ENCODE measurements at places on chromosomes 16 and 17.

DNA sequence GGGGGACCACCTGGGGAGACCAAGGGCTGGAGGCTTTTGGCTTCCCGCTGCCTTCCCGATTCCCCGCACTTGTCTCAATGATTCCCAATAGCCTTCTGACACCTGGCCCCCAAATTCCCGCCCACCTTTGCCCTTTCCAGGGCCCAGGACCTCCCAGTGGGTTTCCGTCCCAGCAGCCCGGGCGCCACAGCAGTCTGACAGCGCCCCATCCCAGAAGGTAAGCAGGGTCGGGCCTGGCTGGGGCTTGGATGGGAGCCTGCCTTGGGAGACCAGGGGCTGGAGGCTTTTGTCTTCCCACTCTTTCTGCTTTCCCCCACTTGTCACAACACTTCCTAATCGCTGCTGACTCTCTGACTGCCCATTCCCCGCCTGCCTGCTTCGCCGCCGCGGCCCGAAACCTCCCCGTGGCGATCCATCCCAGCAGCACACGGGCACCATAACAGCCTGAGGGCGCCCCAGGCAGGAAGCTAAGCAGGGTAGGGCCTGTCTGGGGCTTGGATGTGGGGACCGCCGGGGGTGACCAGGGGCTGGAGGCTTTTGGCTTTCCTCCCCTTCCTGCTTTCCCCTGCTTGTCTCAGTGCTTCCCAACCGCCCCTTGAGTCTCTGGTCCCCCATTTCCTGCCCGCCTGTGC, 2289.3 kb downstream of the TP53TG3F start:
- no peak for DNase-seq

GRCh38 chr17:43465049-43465448, 18.7 kb upstream of the DHX8 start:
- no peak for DNase-seq

GRCh38 chr17:13539421-13539820, 62.3 kb downstream of the HS3ST3A1 start:
- no peak for DNase-seq

DNA sequence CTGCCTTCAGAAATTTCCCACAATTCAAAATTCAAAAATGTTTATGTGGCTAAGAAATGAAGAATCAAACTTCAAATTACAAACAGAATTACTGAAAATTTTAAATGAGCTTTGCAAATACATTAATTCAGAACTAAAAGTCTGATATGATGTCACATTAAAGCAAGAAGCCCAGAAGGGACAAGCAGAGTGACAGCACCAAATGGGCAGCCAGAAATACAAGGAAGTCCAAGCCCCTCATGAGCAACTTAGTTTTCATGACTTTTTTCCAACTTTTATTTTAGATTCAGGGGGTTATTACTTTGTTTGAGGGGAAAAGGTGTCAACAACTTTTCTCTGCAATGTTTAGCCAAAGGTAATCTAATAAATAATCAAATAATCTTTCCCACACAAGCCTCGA, 21.5 kb downstream of the UBE2G1 start:
- no peak for DNase-seq

- no peak for DNase-seq
Observed at GRCh38 chr17:76930107-76930506, 61.9 kb downstream of the MGAT5B start.

DNA sequence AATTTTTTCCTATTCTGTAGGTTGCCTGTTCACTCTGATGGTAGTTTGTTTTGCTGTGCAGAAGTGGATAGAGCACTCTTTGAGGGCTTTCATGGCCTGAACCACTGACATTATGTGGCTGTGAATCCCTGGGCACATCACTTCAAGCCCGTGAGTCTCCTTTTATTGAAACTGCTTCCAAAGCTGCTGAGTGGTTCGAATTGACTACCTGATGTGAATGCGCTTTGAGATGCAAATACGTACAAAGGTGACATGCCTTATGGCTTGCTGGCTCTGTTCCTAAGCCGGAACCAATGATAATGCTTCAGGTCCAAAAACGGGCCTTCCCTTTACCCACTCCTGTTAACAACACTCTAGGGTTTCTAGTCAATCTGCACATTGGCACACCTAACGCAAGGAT, 34.3 kb downstream of the ASPA start:
- no peak for DNase-seq

- no peak for DNase-seq
Observed at GRCh38 chr17:73953206-73954033, 250.1 kb upstream of the RPL38 start.

- DNase-seq = no peak
Observed at GRCh38 chr17:34420254-34420766, 57.3 kb upstream of the CCL1 start.

- no peak for DNase-seq
Observed at GRCh38 chr17:43958748-43959352, 5.1 kb upstream of the PYY start.

GRCh38 chr17:8968503-8968902, 3.0 kb upstream of the PIK3R5 start:
- no peak for DNase-seq

DNA sequence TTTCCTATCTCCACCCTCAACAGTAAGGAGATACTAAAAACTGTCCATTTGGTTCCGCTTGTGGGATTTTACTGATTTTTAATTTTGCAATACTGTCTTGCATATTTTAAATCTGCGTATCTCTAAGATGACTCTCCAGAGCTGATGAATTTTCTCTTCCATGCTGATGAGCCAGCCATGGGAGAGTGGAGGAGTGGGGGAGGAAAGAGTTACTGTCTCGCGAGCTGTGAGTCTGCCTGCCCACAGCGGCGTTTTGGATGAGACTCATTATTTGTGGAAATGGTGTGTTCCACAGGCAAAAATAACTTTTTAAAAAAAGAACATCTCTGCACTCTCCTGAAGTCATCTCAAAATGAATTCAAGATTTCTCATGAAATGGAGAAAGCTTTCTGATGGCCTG, 34.6 kb upstream of the MYOCD start:
- no peak for DNase-seq

DNA sequence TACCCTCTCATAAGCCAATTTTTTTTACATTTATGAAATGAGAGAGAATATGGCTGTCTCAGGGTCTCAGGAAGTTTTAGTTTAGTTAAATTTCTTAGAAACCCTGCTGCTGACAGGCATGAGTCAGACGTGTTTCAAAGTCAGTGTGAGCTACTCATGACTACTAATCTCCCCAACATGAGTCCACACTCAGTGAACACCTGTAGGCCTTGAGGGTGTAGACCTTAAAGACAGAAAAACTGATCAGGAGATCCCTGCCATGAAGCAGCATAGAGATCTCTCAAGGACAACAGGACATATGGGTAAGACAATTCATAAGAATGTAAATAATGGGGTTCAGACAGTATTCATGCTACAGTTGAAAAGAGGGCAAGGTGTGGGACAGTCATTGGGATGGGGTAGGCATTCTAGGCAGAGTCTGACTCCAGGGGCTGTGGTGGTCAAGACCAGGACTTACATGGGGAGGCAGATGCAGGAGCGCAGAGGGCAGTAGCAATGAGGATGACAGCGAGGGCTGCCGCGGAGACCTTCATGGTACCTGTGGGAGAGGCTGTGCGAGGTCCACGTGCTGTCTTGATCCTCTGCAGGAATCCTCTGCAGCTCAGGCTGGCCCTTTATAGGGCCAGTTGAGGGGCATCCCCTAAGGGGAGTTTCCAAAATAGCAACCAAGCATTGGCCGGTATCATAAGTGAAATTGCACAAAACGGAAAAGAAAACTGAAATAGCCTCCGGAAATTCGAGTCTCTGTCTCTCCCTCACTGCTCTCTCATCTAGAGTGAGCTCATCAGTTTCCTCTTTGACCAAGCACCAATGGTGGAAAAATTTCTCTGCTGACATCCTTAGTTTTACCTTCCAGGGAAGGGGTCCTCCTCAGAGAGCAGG, at the start of gene CCL5:
Gene CCL5 (minus strand): TSS at position 588 of the 882 bp plus-strand sequence.
- DNase-seq = no peak

GRCh38 chr17:75759457-75759856, 5.5 kb downstream of the GALK1 start:
- no peak for DNase-seq

- DNase-seq = no peak
Observed at GRCh38 chr17:35568561-35568960, 7.9 kb upstream of the SLFN14 start.

GRCh38 chr16:65675161-65675560, 553.3 kb upstream of the CDH11 start:
- DNase-seq = no peak

GRCh38 chr16:67241008-67241900, 6.0 kb downstream of the FHOD1 start:
- DNase-seq = no peak

GRCh38 chr17:38339891-38340290, 3.9 kb downstream of the GPR179 start:
- no peak for DNase-seq

GRCh38 chr17:70288540-70289290, 119.4 kb downstream of the KCNJ2 start:
- no peak for DNase-seq

- no peak for DNase-seq
Observed at GRCh38 chr17:1058423-1059130, 61.6 kb downstream of the TIMM22 start.

- DNase-seq = no peak
Observed at GRCh38 chr16:88298181-88298832, 84.5 kb upstream of the ZNF469 start.

DNA sequence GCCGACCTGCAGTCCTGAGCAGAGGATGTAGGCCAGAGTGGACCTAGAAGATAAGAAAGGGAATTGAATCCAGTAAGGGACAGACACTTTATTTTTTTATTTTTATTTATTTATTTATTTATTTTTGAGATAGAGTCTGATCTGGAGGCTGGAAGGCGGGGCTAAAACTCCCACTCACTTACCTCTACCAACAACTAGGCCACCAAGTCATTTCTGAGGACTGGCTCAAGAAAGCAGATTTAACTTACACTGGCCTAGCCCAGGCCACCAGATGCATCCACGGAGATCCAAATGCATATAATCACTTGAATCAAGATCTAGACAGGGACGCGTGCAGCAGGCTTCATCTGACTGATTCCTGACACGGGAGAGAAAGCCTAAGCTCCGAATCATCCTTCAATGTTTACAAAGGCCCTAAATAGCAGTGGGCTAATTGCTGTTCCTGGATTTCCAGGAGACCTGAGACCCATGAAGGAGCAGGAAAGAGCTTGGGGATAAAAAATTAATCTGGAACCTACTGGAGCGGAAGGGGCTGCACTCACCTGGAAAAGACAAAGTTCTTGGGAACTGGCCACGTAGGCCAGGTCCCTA, 1.1 kb upstream of the ALOX12 start:
- DNase-seq = no peak

GRCh38 chr16:12900599-12901203, 697 bp upstream of the SHISA9 start:
- no peak for DNase-seq

- DNase-seq = no peak
Observed at GRCh38 chr17:40347319-40348135, 17.0 kb downstream of the GJD3 start.

DNA sequence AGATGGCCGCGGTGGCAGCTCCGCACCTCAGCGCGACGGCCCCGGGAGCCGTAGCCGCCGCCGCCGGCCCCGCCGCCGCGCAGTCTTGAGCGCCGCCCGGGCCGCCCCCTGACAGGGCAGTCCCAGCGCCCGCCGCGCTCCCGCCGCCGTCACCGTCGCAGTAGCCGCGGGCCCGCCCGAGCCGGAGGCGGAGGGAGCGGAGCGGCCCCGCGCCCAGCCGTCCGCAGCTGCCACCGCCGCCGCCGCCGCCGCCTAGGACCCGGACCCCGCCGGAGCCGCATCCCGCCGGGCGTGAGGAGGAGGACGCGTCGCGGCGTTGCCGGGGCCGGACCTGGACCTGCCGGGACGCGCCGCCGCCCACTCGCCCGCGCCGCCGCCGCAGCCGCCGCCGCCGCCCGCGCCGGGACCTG, 218 bp downstream of the TNRC6C start:
- DNase-seq = no peak

- no peak for DNase-seq
Observed at GRCh38 chr17:47917581-47917980, 21.5 kb downstream of the SP2 start.

- no peak for DNase-seq
Observed at GRCh38 chr16:69607674-69608073, 41.9 kb downstream of the NFAT5 start.

DNA sequence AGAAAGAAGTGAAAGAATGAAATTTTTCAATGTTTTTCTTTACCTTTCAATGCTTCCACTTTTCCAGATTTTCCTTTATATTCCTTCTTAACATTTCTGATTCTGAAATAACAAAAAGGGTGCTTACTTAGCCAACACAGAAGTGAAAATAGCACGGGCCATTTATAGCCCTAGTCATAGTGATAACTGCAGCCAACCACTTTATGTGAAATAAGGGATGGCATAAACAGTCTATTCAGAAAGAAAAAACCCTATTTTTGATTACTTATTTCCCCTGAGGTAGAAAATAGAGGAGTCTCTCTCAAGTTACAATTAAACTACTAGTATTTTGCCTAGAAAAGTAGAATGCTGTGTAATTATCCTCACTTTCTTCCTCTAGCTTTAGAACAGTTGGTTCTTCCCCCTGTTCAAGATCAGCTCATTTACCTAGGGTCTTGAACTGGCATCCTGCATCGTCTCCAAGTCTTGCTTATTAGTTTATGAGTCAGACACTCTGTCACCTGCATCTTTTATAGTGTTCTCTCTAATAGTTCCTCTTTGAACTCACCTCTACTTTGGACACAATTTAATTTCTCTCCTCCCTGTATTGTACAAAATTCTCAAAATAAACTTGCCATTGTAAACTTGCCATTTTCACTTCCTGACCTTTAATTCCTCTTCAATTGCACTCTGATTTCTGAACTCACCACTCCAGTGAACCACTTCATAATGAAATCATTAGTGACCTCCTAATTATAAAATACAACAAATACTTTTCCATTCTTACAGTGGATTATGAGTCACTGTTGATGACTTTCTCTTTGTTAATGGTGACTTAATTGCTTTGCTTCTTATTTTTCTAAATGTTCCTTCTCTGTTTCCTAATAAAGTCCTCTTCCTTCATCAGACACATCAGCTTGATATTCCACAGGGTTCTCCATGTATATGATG, 23.6 kb downstream of the ABCA6 start:
- DNase-seq = no peak

DNA sequence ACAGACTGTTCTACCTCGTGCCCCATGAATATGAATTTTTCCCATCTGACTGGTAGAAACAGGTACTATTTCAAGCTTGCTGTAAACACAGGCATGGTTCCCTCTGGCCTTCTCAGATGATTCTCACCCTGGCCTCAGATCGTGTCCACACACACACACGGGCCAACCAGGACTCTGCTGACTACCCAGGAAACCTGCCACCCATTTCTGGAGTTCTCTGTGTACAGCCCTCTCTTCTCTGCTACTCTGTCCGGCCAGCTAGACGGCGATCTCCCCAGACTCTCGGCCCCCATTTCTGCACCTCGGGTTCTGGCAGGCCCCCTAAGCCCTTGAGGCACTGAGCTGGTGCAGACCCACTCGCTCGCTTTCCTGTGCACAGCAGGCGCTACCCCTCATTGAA, 31.2 kb downstream of the RPA1 start:
- no peak for DNase-seq

Data from cortex of kidney (tissue), 1 donor.